ENCODE measurements at places on chromosomes 7 and 10.

DNA sequence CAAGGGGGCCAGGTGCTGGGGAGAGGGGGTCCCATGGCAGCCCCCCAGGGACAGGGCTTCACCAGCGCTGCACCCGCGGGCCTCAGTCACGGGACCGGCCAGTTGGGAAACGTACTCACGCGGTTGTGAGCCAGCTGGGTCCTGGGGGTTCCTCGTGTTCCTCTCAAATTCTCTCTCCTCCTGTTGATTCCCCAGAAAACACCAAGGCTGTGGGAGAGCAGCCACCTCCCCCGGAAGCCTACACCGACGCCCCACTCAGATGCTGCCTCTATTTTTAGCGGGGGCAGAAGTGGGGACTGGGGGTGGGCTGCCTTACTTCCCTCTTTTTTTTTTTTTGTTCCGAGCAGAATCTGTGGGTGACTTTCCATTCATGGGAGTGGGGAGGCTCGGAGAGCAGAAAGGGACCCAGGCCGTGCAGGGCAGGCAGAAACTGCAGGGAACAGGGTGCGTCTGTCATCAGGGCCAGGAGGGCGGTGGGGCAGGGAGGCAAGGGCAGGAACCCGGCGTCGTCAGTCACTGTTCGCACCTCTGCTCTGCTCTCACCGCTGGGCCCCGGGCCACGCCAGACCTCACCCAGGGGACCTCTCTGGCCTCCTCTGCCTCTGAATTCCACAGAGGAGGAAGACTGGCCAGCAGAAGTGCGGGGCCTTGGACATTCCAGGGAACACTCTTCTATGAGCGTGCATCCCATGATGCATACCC is 63.1 kb downstream of the CARD11 start:
- DNase-seq: no peak

GRCh38 chr7:139284252-139284896 is 53.3 kb downstream of the UBN2 start:
- DNase-seq: no peak

DNA sequence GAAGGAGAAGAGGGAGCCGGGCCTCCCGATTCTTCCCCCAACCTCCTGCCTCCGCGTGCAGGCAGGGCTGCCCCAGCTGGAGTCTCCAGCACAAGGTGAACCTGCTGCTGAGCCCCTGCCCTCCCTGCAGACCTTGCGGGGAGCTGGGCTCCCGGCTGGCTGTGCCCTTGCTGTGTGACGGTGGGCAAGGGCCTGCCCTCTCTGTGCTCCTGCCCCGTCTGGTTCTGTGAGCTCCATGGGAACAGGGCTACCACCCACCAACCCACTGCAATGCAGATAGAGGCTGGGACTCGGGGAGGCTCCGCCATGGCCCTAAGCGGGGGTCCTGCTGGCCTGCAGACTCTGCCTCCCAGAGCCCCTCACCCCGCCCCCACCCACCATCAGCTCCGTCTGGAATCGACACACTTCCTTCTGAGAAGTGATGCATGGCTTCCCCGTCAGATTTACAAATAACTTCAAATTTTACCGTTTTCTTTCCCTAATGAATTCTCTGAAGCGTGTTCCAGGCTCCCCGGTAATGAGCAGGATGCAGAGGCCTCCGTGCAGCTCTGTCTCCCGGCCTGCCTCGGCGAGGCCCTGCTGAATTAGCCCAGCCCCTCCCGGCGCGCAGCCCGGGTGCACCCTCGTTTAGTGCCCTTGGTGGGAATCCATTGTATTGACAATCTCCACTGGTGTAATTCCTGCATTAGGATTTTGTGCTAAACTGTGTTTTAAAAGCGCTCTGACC is 111.0 kb downstream of the MICALL2 start:
- DNase-seq: no peak

GRCh38 chr10:71131508-71132088 is 80.8 kb upstream of the UNC5B start:
- DNase-seq: no peak

GRCh38 chr7:35035511-35035961 is 1.7 kb downstream of the DPY19L1 start:
- no peak for DNase-seq

- no peak for DNase-seq
Observed at GRCh38 chr7:111639934-111640333, 77.6 kb upstream of the IMMP2L start.

DNA sequence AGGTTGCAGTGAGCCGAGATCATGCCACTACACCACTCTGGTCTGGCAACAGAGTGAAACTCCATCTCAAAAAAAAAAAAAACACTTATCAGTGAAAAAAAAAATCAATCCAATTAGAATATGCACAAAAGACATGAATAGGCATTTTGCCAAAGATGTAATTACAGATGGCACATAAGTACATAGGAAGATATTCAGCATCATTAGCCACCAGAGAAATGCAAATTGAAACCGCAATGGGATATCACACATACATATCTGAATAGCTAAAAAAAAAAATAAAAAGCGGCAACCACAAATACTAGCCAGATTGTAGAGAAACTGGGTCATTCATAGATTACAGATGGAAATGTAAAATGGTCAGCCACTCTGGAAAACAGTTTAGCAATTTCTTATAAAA is 1310.8 kb downstream of the XPNPEP1 start:
- no peak for DNase-seq

DNA sequence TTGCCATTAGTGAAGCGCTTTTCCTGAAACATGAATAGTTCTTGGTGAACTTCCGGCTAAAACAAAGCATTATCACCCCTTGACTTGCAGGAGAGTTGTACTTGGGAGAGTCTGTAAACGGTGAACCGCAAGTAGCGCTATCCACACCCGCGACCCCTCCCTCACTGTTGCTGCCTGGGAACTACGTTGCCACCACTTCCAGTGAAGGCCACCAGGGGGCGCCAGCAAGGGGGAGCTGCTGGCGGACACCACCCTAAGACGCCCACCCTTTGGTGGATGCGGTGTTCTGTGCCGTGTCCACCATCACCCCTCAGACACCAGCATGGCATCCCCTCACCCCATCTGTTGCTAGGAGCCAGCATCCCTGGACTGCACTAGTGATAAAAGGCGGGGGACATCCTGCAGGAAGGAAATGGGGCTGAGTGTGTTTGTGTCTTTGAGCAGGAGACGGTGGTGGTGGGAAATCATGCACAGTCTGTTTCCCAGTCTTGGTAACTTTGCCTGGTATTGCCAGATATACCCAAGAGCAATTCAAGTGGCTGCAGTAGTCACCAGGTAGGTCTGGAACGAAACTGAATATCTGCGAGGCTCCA is 298.2 kb downstream of the FRMD4A start:
- DNase-seq: no peak

GRCh38 chr10:79422178-79422892 is 23.1 kb downstream of the ZCCHC24 start:
- no peak for DNase-seq

DNA sequence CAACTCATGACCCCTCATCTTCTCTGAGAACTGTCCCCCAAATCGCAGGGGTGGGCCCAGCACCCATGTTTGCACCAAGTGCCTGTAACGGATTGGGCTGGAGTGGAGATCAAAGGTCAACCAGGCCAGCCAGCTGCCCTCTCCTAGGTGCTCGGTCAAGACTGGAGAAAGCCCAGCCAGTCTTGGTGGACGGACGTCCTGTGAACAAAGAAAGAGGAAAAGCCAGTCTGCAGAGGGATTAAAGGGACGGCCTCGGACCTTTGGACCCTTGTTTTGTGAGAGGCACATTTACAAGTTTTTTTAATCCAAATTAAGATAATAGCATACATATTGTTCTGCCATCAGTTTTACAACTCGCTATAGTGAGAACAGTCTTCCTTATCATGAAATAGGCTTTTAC is 31.7 kb upstream of the GALNTL5 start:
- no peak for DNase-seq

DNA sequence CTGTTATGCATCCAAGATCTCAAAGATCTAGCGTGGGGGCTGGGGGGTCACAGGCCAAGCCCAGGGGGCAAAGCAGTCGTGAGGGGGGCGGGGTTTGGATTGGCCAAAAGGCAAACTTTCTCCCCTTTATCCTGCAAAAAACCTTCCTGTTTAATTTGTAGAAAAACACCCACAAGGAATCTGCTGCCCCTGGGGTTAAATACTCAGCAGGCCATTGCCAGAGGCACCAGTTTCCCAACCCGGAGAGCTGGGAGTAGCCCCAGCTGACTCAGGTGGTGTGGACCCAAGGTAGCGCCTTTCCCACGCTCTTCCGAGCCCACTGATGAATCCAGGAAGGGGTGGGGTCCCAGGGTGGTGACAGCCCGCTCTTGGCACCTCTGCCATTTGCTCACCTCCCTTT is 21.4 kb downstream of the KCP start:
- no peak for DNase-seq

DNA sequence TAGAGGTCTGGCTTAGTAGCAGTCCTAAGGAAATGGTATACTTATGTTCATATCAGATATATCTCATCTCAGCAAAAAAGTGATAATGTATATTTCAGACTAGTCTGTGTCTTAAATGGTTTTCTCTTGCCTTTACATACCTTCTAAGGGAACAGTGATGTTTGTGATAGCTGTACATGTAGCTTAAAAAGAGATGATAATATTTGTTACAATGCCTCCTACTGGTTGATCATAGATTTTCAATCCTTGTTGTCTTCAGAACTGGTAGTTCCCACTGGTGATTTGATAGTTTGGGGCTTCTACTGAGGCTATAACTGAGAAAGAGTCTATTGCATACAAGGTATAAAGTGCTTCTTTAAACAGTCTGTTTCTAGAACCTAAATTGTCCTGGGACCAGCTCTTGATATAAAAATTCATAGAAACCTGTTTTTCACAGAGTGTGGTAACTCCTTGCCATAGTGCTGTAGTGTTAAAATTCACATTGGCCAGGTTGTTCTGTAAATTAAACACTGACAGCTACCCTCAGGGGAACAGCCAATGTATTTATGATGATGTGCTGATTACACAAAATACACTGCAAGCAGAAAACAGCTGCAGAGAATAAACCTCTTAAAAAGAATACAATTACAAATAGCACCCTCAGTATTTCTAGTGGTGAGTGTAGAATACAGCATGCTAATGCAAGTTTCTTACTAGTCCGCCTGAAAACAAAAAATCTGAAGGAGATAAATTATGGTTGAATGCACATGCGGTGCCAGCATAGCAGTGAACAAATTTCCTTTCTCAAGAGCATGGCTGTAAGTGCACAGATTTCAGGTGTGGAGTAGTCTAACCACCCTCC is 90.3 kb downstream of the BTRC start:
- DNase-seq: no peak

DNA sequence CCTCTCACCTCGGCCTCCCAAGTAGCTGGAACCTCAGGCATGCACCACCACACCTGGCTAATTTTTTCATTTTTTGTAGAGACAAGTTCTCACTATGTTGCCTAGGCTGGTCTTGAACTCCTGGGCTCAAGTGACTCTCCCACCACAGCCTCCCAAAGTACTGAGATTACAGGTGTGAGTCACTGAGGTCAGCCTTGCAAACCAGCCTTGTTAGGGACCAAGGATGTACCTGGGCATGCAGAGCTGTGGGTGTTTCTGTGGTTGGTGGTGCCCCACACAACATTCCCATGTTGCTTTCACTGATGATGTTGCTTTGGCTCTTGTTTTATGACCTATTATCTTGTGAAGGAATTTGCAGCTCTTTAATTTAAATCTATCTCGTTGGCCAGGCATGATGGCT is 54.8 kb downstream of the OTUD1 start:
- DNase-seq: no peak

DNA sequence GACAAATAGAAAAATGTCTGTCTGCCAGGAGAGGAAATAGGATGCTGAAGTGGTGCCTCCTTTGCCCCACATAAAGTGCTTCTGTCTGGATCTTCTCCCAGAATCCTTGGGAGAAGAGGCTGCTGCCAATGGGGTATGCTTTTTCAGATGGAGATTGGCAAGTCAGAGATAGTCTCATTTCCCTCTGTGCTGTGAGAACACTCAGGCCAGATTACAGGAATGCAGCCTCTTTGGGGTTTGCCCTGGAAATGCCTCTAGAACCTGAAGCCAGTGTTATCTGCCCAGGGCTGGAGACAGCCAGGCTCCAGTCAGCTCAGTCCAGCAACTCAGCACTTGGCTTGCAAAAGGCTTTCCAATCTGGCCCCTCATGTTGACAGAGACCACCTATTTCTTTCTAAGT is 119.1 kb upstream of the PHYHIPL start:
- no peak for DNase-seq

GRCh38 chr7:92850516-92850915 is 14.1 kb upstream of the CDK6 start:
- DNase-seq: no peak

- no peak for DNase-seq
Observed at GRCh38 chr10:52420656-52421055, 106.6 kb downstream of the DKK1 start.

DNA sequence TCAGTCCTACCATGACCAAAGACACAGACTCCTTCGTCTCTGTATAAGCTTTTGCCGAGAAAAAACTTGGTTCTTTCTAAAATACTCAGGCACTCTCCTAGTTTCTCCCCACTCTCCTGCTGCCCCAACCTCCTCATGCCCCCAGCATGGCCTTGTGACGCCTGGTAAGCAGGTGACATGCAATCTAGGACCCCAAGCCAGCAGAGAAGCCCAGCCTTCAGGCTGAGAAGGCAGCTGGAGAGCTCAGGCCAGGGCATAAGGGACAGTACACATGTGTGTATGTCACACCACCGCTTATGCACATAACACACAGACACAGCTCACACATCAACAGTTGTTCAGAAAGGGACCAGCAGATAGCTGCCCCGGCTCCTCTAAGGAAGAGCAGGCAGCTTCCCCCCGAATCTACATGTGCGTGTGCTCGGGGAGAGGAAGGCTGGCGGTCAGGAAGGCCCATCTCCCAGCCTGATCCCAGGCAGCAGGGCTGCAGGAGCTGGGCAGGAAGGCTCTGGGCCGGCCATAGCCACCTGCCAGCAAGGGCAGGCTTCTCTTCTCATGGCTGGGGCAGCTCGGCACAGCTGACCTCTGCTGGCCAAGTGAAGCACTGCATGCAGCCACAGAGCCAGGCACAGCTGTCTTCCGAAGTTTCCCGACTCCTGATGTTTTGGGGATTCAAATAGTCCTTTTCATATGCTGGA is 8.5 kb downstream of the DDX56 start:
- DNase-seq: peak; percentile 64

GRCh38 chr7:148982654-148983199 is 45.6 kb downstream of the PDIA4 start:
- DNase-seq: peak; percentile 43

DNA sequence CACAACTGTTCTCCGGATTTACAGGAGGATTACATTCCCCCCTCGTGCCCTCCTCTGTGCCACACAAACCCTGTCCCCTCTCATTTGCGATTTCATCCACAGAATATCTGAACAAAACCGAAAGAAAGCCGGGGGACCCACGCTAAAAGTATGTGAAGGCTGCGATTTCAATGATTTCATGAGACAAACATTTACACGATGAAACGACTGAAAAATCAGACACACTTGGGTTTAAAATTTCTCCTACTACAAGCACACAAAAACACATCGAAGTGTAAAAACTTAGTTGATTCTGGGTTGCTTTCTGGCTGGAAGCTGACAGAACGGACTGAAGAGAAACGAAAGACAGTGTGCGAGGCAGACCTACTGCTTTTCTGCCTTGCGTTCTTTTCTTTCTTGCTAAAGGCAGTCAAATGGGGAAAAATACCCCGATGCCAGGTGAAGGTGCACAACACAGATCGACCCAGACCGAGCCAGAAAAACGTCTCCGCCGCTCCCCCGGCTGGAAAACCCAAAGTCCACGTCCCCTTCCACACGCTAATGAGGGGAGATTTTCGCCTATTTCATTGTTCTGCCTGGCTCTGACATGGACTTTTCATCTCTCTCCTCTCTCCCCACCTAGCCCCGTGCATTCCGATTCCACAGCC is 1.2 kb downstream of the HIPK2 start:
- DNase-seq: no peak

Data from NCI-H2081 (cell line).